ENCODE measurements at places on chromosomes 13 and 19.

GRCh38 chr19:50384685-50385535 lies 763 bp downstream of the POLD1 start:
- DNase-seq, result no peak

- DNase-seq, result no peak
Observed at GRCh38 chr19:4986471-4986891, 17.6 kb downstream of the KDM4B start.

- no peak for DNase-seq
Observed at GRCh38 chr13:107284173-107284572, 716.2 kb upstream of the ARGLU1 start.

- no peak for DNase-seq
Observed at GRCh38 chr13:96314974-96315373, 225.1 kb downstream of the HS6ST3 start.

GRCh38 chr19:6378041-6378440 lies 2.3 kb upstream of the PSPN start:
- no peak for DNase-seq

DNA sequence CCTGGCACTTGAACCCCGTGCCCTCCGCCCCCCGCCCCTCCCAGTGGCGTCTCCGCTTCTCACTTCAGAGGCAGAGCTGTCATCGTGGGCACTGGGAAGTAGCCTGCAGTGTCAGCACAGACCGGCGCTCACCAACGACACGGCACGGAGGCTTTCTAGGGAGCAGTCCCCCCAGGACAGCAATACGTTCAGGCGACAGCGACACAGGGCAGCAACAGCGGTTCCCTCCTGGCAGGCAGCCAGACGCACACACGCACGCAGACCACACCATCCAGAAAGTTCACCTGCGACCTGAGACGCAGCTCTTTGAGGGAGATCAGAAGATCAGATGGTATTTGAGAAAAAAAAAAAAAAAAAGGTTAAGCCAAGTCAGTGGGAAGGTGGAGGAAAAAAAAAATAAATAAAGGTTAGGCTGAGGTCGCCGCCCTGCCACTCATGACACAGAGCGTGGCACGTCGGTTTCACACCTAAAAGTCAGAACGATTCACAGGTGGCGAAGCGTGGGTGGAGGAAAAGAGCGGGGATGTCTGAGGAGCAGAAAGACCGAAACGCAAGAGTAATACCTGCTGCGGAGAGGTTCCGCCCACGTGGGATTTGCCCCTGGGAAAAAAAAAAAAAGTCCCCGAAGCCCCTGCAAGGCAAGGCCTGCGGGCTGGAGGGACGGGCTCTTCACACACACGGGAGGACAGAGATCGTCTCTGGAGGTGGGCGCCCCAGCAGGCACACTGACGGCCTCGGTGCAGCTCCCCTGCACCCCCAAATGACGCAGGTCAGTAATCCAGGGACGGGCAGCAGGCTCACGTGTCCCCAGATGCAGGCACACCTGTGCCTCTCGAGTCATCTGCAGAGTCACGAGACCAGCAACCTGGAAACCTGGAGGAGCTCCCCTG lies 94.5 kb downstream of the GNG7 start:
- peak; percentile 85 for DNase-seq

GRCh38 chr19:35528218-35529038 lies at the start of gene SBSN:
TSS of gene SBSN (minus strand) at chr19:35528311. CDS start at chr19:35528281, 30 bp downstream.
- no peak for DNase-seq

DNA sequence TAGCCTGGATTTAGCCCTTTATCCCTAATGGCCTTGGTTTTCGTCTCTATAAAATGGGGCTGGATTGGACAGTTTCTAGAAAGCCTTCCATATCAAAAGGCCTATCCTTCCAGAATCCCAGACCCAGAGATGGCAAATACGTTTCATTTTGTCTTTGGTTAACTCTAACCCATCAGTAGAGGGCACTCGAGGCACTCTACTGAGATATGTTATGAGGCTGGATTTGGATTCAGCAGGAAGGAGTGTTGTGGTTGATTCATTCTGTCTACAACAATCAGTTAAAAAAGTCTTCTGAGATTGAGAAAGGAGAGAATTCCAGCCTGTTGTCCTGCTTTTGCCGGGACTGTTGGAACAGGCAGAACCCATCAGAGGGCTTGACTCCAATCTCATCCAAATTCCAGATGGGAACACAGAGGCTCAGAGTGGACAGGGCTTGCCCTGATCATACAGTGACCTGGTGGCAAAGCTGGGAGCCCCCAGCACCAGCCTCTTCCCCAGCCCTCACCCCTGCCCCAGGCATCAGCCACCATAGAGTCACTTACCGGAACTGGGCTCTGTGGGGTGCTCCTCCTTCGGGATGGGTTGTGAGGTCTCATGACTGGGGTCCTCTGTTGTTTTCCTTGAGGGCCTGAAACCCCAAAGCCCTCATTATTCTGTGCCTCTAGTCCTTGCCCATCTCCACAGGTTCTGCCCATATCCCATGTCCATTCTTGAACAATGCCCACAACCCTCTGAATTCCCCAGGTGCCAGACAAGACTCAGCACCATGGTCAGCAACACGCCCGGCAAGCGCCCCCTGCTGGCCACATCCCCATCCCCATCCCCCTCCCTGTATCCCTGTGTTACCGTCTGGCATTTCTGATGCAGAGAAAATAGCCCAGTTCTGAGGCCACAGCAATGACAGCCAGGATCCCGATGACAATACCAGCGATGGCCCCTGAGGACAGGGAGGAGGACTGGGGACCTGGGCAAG lies 12.3 kb upstream of the ZNF180 start:
- DNase-seq, result no peak

DNA sequence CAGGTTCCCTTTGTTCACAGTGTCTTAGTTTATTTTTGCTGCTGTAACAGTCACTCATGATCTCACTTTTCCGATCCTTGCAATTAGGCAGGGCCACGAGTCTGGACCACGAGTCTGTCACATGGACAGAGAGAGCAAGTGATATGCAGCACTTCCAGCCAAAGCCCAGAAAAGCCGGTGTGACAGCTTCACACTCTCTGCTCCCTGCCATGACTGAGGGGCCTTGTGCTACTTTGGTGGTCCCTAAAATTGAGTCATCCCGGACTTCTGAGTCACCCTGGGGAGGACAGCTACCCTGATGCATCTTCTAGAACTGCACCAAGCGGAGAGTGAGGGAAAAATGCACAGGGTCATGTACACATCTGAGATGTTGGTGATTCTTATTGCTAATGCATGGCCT lies 179.6 kb downstream of the EFNB2 start:
- no peak for DNase-seq

GRCh38 chr19:19276386-19276785 lies 3.3 kb upstream of the TM6SF2 start:
- no peak for DNase-seq

GRCh38 chr19:40745402-40745780 lies 4.9 kb downstream of the ACTMAP start:
- DNase-seq, result no peak

DNA sequence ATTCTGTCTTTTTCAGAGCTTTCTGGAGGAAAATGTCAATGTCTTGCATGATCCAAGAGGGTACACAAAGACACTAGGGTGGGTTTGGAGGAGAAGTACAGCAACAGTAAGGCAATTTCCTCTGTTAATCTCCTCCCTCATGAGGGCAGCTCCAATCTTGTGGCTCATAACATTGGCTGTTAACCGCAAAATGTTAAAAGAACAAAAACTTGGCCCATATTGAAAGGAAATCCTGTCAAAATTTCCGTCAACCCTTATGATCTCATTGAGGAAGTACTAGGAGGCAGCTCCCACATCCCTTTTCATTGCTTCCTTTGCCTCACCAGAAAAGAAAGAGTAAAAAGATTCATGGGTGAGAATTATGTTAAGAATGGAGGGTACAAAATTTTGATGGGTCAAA lies 11.6 kb downstream of the OXGR1 start:
- DNase-seq, result no peak

DNA sequence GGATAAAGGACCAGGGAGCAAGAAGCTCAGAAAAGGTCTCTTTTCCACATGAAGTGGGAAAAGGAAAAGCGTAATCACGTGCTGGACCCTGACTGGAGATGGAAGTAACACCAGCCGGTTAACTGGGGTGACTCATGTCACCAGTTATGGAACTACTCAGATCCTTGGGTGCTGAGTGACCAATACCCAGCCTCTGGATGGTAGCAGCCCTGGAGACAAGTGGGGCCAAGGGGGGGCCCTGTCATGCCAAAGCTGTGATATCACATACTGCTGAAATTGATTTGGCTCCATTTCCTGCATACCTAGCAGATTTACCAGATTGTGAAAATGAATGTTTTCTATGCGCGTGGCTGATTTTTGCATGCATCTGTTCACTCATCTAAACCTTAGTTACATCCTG lies 158.9 kb downstream of the ZIC5 start:
- DNase-seq, result no peak

DNA sequence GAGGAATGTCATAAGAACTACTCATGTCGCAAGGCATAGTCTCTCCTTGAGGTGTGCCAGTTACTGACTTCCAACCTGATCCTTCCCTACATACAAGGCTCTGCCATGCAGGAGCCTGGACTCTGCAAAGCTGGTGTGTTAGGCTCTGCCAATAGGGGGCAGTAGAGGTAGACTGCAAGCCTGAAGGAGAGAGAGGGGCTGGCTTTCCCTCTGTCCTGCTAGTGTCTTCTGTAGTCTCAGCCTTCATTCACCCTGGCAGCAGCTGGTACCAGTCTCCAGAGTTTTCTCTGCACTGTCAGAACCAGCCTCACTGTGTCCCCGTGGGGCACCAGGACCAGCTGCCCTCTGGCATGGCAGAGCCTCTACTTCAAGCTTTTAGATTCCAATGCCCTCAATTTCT lies 14.5 kb downstream of the SHISA2 start:
- no peak for DNase-seq

- DNase-seq, result no peak
Observed at GRCh38 chr13:32453981-32454380, 26.1 kb upstream of the N4BP2L1 start.

GRCh38 chr19:4633140-4633967 lies 6.0 kb upstream of the TNFAIP8L1 start:
- peak; percentile 37 for DNase-seq

- DNase-seq, result no peak
Observed at GRCh38 chr13:109344552-109345157, 441.7 kb downstream of the IRS2 start.

GRCh38 chr13:23652909-23653726 lies 82.9 kb downstream of the TNFRSF19 start:
- DNase-seq, result no peak

DNA sequence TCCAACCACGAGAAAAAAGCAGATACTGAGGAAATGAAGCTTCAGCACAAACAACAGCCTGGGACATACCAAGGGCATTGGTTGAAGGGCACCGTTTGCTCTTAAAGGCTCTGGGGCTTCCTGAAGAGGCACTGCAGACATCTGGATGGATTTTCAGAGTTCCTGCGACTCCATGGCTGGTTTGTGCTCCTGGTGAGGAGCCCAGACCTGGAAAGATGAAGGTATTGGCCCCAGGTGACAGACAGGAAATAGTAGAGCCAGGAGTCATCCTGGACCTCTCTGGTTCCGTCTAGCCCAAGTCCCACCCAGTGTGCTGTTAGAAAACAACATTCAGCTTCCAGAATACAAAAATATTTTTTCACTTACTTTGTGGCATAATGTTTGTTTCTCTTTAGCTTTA lies 6.3 kb downstream of the IL17D start:
- no peak for DNase-seq

GRCh38 chr19:29687244-29687896 lies 22.1 kb downstream of the PLEKHF1 start:
- no peak for DNase-seq

DNA sequence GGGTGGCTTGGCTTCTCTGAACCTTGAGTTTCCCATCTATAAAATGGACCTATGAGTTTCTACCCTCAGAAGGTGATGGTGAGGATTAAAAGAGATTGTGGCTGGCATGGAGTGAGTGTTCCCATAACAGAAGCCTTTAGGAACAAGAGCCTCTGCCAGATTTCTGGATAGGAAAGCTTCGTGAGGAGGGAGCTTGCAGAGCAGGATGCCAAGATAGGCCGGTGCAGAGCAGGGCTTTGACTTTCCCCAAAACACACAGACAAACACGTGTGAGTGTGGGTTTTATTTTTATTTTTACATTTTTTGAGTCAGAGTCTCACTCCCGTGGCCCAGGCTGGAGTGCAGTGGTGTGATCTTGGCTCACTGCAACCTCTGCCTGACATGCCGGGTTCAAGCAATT lies 3.7 kb upstream of the CNN1 start:
- no peak for DNase-seq

DNA sequence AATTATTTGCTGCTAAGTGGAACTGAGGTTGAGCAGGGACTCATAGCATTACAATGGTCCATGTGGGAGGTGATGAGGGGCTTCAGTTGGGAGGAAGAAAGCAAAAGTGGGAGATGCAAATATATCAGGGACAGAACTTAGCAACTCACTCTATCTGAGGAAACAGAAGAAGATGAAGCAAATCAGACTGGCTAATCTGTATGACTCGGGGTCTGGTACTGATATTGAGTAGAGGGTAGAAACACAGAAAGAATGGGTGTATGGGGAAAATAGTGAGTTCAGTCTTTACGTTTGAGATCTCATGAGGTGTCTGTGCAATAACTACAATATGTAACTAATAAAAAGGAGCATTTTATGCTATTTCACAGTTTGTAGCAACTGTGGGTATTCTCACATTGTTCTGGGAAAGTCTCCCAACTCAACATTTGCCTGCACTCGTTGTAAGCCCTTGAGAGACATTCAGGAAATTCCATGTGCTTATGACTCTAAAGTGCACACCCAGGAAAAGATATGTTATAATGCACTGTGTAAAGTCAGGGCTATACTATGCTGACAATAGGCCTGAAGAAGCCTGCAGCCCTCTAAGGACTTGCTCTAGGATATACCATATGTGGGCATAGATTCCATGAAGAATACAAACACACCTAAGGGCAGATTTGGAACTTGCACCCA lies 183.5 kb downstream of the SPRY2 start:
- no peak for DNase-seq

DNA sequence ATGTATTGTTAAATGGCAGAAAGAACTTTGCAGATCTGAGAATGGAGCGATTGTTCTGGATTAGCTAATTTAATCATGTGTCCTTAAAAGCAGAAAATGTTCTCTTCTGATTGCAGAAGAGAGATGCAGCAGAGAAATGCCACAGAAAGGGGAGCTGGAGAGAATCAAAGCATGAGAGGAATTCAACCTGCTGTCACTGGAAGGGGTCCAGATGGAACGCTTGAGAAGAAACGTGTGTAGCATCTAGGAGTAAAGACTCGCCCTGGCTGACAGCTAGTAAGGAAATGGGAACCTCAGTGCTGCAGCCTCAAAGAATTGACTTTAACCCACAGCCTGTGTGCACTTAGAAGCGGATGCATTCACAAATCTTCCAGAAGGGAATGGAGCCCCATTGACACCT lies 502.8 kb downstream of the KLF12 start:
- no peak for DNase-seq

DNA sequence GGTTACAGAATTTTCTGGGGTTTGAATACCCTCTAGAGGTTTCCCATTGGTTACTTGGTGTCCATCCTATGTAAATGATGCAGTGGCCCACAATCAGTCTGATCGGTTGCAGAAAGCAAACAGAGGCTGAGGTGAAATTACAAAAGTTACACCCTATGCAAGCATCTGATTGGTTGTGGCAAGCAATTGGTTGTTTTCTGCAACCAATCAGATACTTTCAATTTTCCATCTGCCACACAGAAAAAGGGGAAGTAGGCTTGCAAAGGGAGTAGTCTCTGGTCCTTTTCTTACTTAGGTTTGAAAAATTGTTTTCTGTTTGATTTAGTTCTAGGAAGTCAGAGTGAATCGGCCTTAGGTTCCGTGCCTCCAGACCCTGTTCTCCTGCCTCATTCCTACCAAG lies 93.1 kb downstream of the WTIP start:
- no peak for DNase-seq
